ENCODE measurements at places on chromosomes 4 and X.
A peak's percentile ranks its signal among the peaks of the same experiment; 100 is the strongest.

DNA sequence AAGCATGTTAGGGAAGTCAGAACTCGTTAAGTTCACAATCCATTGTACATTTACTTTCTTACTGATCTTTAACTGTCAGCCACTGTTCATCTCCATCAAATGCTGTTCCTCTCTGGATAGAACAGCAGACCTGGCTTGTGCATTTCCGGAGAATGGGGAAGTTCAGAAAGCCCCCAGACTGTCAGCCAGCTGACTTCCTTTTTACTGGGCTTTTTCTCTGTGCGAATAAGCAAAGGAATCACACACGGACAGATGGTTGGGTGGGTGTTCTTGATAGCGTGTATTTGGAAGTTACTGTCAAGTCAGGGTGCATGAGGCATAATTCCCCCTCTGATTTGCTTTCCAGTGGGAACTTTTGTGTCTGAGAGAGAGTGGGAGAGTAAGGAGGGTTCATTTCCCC is 56.8 kb downstream of the TSPAN7 start:
- DNase-seq, result no peak

- peak; percentile 79 for DNase-seq
Observed at GRCh38 chr4:2489841-2490552, 21.1 kb downstream of the RNF4 start.

DNA sequence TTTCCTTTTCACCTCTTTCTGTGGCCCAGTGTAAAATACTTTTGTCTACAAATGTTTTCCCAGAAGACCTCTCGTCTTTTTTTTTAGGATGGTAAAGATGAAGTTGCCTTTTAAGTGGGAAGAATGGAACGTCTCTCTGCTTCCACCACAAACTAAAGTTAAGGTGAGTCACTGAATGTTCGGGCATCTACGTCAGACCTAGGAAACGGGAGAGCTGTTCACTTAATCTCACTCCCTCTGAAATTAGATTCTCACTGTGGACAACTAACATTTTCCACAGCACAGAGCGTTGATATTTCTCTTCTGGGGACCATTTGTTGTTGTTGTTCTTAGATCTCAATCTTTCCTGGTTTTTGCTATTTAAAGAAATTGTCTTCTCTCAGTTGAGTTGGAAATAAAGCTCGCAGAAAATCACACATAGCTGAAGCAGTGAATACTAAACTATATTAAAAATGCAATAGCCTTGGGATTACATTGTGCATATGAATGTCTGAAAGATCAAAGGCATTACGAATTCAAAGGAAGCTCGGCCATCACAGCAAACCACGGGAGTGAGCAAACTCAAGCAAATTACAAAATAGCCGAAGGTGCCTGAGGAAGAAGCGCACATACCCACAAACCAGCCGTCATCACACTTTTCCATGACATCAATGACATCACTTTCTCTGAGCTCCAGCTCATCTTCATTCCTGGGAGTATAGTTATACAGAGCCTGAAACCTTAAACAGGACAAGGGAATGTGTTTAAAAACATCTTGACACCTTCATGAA is 53.9 kb upstream of the PDLIM3 start:
- peak; percentile 97 for DNase-seq

DNA sequence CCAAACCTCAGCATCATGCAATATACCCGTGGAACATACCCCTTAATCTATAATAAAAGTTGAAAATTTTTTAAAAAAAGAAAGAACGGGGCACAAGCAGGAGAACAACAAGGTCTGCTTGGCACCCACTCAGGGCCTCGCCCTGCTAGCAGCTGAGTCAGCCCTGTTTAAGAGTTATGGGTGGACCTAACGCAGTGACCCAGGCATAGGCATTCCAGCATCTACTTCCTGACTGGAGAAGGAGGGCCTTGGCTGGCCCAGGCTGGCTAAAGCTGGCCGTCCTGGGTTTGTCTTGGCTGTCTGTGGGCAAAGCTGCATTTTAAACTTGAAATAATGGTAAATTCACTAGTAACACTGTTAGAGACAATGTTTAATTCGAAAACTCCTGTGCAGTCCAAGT is 236.7 kb upstream of the PGRMC2 start:
- peak; percentile 96 for DNase-seq

DNA sequence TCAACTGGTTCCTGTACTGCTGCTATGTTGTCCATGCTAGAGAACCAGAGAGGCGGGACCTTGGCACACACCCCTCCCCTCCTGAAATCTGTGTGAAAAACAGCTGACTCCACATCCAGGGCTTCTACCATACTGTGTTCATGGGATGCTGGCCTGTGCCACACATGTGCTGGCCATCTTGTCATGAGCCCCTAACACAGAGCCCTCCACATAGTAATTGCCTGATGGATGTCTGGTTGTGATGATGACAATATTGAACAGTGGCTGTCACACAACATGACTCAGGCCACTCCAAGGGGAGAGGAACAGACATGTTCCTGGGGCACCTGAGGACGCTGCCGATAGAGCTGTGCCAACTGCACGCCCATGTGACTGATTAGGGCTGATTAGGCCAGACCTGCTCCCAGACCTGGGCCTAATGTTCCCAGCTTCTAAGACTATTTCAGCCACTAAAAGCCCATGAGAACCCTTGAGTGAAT is 13.1 kb downstream of the SLC25A5 start:
- DNase-seq, result no peak

- no peak for DNase-seq
Observed at GRCh38 chrX:45954026-45954425, 591.2 kb downstream of the ZNF674 start.

- DNase-seq, result no peak
Observed at GRCh38 chr4:17583941-17584340, 6.9 kb downstream of the LAP3 start.

DNA sequence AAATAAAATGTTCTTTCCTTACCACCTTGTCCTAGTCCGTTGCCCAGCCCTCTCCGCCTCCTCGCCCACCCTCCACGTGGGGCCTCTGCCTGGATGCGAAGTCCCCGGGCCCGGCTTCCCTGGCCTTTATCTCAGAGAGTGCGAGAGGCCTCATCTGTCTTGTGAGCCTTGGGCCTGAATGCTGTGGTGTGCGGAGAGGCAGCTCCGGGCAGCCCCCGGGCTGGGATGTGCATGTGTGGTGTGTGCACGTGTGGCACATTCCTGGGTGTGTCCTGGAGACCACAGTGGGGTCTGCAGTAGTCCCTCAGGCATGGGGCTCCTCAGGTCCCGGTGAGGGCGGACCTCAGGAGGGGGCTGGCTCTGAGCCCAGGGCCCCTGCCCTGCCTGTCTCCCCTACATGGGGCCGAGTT is 31.4 kb downstream of the DOK7 start:
- DNase-seq, result no peak

GRCh38 chrX:69066021-69066757 is 99.1 kb downstream of the PJA1 start:
- no peak for DNase-seq

- peak; percentile 91 for DNase-seq
Observed at GRCh38 chr4:173958445-173958844, 325.0 kb downstream of the FBXO8 start.

DNA sequence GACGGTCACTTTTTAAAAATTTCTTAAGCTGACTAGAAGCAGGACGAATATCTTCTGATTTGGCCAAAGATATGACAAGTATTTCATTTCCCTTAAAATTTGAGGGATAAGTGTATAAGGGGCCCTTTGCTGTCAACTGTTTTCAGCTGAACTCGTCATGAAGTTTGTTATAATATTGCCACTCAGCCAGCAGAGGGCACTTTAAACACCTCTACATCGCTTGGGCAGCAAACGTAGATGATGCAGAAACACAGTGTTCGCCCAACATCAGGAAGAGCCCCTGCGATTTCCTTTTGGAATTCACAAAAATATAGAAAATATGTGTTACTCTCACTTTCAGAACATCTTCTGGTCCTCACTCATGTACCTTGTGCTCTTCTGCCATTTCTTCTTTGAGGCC is 435.7 kb upstream of the FMR1 start:
- no peak for DNase-seq

DNA sequence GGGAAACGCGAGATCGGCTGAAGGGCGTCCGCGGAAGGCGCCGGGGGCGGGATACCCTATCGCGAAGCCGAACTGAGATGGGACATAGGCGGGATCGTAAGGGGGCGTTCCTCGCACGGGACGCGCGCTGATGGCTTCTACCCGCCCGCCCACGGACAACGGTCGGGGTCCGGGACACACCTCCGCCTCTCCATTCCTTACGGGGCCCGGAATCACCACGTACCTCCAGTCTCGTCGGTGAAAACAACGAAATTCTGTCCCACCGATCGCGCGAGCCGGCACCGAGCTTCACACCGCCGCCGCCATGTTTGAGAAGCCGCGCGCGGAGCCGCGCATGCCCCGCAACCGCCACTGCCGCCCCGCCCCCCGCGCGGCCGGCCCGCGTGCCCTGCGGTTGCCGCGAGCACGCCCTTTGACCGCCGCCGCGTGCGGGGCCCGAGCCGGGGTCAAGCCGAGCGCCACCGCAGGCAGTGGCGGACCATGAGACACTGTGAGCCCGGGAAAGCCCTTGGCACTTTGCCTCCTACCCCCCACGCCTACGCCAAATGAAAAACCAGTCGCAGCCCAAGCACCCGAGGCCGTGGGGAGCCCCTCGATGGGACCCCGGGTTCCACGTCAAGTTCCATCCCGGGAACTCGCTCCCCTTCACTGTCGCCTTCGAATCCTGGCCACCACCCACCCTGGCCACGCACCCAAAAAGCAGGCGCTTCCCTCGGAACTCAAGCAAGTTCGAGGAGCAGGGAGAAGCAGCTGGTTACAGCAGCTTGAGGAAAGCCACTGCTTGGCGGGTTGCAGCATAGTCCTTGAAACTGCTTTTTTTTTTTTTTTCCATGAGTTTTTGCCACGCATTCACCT is at the start of gene SCML2:
Gene SCML2 (minus strand): TSS at position 320 of the 855 bp plus-strand sequence. CDS start 20,617 bp downstream, outside the sequence.
- peak; percentile 23 for DNase-seq

GRCh38 chrX:19555236-19555635 is 39.9 kb upstream of the MAP3K15 start:
- no peak for DNase-seq

DNA sequence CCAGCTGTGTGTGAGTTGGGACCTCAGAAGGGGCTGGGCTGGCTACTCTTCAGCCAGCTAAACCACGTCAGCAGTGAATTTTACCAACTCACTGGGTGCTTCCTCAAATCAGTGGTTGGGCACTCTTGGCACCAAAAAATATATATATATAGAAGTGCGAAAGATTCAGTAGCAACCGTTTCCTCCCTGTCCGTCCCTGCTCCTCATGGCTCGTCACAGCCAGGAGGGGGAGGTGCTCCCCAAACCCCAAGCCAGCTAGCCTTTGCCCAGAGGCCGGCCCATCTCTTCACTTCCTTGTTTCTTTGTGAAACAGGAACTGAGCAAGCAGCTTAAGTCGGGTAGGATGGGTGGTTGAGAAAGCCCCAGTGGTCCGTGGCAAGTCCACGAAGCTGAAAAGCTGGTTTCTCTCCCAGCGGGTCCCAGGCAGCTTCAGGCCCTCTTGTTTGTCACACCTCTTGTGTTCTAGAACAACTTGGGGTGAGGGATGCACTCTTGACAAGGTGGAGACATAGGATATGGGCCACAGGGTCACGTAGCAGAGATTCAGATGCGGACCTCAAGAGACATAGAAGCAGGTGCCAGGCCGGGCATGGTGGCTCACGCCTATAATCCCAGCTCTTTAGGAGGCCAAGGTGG is 6.8 kb upstream of the SASH3 start:
- no peak for DNase-seq

DNA sequence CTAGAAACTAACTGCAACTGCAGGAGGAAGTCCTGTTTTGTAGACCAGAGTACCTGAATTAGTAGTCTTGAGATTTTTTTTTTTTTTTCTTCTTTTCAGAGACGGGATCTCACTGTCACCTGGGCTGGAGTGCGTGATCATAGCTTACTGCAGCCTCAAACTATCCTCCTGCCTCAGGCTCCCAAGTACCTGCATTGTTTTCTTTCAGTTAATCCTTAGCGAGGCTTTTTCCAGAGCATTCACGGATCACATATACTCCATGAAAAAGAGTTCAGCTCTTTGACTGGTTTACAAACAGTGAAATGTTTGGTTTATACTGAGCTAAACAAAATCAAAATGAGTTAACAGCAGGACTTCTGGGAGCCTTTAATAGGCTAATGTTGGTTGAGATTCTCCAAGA is 45.8 kb downstream of the KLHL15 start:
- DNase-seq, result no peak

GRCh38 chr4:116357758-116358157 is 727.6 kb downstream of the TRAM1L1 start:
- peak; percentile 26 for DNase-seq

DNA sequence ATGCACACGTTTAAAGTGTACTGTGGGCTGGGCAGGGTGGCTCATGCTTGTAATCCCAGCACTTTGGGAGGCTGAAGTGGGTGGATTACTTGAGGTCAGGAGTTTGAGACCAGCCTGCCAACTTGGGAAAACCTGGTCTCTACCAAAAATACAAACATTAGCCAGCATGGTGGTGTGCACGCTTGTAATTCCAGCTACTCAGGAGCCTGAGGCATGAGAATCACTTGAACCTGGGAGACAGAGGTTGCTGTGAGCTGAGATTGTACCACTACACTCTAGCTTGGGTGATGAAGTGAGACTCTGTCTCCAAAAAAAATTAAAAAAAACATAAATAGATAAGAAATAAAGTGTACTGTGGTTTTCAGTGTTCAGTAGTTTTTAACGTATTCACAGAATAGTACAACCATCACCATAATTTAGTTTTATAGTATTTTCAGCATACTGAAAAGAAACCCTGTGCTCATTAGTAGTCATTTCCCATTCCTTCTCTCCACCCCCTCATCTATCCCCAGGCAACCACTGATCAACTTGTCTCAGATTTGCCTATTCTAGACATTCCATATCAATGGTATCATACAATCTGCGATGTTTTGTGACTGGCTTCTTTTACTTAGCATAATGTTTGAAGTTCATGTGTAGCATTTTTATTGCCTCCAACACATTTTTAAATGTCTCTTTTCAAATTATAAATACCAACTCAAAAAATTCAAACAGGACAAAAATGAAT is 19.1 kb downstream of the SLAIN2 start:
- DNase-seq, result peak; percentile 92

GRCh38 chr4:145066063-145066501 is 31.9 kb downstream of the ANAPC10 start:
- DNase-seq, result no peak

DNA sequence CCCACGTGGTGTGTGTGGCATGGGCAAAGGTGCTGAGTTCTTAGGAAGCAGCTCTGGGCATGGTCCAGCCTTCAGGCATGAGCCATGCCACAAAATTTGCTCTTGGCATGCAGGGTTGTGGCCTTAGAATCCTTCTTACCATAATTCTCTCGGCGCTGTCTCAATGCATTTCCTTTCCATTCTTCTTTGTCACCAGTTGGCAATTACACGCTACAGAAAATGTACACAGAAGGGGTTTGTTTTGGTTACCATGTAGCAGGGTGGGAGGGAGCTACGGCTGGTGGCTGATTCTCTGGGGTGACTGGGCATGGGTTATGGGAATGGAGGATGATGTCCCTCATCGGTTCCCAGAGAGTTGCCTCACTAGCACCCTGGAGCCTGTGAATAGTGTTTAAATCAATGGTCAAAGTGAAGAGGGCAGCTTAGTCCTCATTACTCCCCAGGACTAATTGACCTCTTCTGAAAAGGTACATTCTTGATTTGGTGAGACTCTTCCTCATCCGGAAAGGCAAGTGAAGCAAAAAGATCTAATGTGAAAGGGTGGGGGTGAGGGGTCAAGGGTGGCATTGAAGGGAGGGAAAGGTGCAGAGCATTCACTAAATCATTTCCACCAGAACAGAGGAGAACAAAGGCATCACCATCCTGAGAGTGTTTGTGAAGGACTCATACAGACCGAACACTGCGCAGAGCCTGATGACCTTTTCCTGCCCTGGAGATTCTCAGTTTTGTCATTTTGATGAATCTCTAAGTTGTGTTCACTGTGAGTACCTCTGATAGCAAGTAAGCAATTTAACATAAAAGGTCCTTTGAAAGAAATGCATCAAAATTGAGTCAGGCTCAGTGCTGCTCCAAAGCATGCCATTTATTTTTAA is 199.8 kb upstream of the SFRP2 start:
- peak; percentile 31 for DNase-seq

GRCh38 chr4:161657616-161658015 is 506.2 kb downstream of the FSTL5 start:
- DNase-seq, result no peak
